ENCODE measurements at places on chromosomes 1 and 21.
A peak's percentile ranks its signal among the peaks of the same experiment; 100 is the strongest.

DNA sequence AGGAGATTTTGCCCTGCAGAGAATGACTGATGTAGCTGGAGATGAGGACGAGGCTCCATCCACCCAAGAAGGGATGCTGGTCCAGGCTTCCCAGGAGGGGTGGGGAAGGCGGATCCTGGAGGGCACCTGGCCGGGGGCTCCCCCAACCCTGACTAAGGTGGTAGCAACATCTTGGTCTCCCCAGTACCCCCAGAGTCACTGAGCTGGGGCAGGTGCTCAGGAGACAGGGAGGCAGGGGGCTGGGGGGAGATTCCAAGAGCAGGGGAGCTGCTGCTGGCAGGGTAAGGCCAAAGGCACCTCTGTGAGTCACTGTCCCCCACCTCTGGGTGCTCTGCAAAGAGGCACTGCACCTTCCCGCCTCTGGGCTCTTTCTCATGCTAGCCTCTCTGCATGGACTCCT is 24.0 kb downstream of the CDCA8 start:
- no peak for DNase-seq

DNA sequence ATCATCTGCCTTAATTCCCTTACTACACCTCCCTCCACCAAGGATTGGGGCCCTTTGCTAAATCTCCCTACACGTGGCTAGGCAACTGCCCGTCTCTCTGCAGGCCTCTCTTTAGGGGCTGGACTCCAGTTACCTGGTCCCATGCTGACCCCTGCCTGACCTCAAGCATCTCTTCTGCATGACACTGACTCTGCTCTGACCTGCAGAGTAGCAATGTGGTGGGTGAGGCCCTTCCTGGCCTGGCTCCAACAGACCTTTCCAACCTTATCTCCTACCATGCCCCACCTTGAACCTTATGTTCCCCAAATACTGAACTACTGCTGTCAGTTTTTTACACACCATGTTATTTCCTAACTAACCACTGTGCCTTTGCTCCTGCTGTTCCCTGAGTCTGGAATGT is 45.9 kb upstream of the EPS15 start:
- no peak for DNase-seq

GRCh38 chr1:7509598-7509997 is 261.5 kb upstream of the VAMP3 start:
- DNase-seq: no peak

DNA sequence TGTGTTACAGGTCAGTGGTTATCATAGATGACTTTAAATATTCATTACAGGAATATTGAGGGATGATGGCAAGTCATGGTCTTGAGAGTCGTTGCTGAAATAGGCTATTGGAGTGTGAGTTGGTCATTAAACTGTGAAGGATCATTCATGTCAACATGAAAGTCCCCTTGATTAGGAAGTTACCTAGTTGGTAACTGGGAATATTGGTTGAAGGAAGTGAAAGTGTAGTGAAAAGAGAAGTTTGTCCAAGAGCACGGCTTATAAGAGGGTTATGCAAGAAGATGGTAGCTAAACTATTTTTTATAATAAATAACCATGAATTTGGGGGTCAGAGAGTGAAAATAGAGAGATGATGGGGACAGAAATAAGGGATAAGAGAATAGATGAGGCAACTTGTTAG is 16.9 kb downstream of the CRB1 start:
- no peak for DNase-seq

DNA sequence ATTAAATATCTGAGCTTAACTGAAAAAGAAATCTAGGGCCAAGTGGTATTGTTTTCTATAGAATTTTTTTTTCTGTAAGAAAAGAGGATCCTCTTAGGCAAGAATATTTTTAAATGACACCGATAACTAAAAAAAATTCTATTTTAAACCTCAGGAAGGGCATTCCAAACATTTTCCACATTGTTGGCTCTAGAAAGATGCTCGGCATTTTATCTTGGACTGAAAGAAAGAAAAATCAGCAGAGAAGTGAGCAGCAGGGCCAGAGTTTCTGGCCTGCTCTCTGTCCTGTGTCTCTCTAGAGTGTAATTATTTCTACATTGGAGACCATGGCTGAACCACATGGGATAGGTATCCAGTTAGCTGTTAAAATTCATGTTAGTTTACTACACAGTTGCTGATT is 192.5 kb upstream of the GREM2 start:
- DNase-seq: no peak

- DNase-seq: no peak
Measured at GRCh38 chr1:216814576-216815259, 91.5 kb upstream of the ESRRG start.

DNA sequence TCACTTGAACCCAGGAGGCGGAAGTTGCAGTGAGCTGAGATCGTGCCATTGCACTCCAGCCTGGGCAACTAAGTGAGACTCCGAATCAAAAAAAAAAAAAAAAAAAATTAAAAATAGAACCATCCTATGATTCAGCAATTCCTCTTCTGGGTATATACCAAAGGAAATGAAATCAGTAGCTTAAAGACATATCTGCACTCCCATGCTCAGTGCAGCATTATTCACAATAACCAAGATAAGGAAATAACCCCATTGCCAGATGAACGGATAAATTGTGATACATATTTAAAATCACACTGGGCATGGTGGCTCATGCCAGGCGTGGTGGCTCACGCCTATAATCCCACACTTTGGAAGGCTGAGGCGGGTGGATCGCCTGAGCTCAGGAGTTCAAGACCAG is 23.8 kb downstream of the ALDH9A1 start:
- DNase-seq: no peak

DNA sequence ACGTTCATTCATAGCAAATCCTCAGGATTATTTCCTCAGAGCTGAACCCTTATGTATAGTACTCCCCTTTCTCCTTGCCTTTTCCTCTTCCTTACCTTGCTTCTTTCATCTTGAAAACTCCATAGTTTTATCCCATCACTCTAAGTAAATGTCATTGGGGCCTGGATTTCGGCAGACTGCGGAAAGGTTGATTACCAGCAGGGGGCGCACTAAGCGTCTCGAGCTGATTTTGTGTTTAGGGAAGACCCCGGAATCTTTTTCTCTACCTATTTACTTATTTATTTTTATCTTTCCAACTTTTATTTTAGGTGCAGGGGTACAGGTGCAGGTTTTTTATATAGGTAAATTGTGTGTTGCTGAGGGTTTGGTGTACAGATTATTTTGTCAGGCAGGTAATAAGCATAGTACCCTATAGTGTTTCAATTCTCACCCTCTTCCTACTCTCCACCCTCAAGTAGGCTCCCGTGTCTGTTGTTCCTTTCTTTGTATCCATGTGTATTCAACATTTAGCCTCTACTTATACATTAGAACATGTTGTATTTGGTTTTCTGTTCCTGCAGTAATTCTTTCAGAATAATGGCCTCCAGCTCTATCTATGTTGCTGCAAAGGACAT is 11.4 kb upstream of the MTARC1 start:
- DNase-seq: peak; percentile 49

Measured in activated naive CD4-positive, alpha-beta T cell treated with anti-CD3 and anti-CD28 coated beads, Interleukin-2, amount 10 ng/mL, durations not matched to agents 7 days and 5 days (primary cell).